Stimulated activated CD4-positive, alpha-beta T cell treated with anti-CD3 and anti-CD28 coated beads, Interleukin-12 subunit alpha, Interleukin-12 subunit beta, amount 100 ng/mL, for 48 hours (primary cell): ENCODE measurements at places on chromosomes 4 and X.
A peak's percentile ranks its signal among the peaks of the same experiment; 100 is the strongest.

GRCh38 chr4:113452868-113453620 is 308.5 kb downstream of the CAMK2D start:
- DNase-seq = no peak

DNA sequence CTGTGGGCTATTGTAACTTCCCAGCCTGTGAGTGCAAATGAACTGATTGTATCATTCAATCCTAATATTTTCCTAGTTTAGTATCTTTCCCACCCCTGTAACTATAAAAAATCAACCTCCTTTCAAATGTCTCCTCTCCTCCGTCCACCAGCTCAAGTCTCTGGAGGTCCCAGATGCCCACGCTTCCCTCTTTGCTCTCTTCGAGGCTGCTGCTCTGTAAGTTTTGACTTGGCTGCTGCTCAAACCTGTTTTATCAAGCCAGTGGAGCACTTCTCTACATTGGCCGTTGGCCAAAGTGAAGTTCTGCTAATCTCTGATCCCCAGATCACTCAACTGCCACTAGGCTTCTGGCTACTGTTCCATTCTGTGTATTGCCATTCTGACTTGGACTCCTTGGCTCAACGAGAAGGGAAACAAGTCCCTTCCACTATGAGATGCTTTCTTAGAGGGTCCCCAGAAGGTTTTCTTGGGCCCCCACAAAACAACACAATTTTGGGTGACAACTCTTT is 60.7 kb upstream of the RAPGEF2 start:
- DNase-seq = no peak

DNA sequence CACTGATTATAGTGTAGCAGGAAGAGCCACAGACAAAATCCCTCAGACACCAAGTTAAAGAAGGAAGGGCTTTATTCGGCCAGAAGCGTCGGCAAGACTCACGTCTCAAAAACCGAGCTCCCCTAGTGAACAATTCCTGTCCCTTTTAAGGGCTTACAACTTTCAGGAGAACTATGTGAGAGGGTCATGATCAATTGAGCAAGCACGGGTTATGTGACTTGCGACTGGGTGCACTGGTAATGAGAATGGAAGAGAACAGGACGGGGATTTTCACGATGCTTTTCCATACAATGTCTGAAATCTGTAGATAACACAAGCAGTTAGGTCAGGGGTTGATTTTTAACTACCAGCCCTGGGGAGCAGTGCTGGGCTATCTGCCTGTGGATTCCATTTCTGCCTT is 116.7 kb downstream of the MFAP3L start:
- DNase-seq = no peak

DNA sequence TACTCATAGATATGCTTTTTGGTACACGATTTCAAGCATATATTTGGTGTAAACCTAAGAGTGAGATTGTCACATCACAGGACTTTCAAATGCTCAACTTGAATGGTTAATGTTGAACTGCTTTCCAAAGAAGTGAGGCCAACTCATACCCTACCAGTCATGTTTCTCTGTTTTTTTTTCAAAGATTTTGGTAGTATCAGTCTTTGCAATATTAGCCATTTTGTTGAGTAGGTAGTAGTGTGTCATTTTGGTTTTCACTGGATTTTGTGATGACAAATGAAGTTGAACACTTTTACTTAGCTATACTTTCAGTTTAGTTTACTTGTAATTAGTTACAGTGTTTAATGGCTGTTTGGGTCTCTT is 12.5 kb upstream of the HS3ST1 start:
- DNase-seq = no peak

DNA sequence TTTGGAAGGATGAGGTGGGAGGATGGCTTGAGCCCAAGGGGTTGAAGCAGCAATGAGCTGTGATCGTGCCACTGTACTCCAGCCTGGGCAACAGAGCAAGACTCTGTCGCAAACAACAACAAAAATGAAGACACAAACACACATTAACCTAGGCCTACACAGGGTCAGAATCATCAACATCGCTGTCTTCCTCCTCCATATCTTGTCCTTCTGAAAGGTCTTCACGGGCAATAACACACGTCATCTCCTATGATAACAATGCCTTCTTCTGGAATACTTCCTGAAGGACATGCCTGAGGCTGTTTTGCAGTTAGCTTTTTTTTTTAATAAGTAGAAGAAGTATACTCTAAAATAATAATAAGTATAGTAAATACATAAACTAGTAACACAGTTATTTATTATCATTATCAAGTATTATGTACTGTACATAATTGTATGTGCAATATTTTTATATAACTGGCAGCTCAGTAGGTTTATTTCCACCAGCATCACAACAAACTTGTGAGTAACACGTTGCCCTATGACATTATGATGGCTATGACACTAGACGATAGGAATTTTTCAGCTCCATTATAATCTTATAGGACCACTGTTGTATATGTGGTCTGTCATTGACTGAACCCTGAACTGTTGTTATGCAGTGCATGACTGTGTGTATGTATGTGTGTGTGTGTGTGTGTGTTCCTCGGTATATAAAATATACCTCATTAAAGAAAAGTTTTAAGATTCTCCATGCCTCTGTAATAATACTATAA is 69.2 kb upstream of the MAML3 start:
- DNase-seq = no peak

- no peak for DNase-seq
These were observed 106.2 kb upstream of the RAPGEF2 start for GRCh38 chr4:158996669-158997074.

DNA sequence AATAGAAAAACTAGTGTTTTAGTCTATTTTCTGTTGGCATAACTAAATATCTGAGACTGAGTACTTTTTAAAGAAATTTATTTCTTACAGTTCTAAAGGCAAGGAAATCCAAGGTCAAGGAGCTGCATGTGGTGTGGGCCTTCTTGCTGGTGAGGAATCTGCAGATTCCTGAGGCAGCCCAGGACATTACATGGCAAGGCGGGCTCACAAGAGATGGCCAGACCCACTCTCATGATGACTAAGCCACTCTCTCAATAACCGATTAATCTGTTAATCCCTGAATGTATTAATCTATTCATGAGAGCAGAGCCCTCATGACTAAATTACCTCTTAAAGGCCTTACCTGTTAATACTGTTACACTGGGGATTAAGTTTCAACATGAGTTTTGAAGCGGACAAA is 340.8 kb downstream of the GRXCR1 start:
- DNase-seq = no peak

DNA sequence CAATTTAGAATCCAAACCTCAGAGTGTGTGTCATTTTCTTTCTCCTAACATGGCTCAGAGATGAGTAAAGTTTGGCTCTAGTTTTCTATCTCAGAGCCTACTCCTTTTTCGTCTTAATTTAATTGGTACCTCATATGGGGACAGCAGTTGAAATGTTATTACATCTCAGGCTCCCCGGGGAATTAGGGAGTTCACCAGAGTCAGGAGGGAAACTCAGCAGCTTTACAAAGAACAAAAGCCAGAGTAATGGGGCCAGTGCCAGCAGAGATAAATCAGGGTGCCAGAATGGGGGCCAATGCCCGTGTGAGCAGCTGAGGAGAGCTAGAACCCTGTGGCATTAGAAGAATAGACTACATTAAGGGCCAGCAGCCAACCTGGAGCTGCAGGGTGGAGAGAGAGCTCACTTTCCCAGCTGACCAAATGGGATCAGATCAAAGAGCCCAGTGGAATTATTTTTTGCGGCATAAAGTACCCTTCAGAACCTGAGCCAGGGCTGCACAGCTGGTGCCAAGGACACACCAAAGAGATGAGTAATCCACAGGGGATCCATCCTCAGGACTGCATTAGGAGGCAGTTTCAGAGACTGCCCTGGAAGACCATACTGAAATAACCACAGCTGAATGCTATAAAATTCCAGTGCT is 207.1 kb upstream of the DKK2 start:
- no peak for DNase-seq

DNA sequence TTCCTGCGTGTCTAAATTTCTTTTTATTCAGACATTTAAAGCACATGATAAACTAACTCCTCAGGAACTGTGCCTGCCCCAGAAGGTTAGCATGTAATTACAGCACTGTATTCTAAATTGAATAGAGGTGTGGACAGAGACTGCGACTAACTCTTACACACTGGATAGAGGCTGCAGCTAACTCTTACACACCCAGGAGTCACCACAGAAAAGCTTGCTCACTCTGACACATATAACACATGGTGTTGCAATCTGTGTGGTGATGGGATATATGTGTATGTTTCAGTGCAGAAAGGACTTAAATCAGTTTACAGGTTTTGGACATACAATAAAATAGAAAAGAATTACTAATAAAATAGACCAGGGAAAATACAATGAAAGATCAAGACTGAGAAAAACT is 41.5 kb downstream of the SMAD1 start:
- DNase-seq = no peak

DNA sequence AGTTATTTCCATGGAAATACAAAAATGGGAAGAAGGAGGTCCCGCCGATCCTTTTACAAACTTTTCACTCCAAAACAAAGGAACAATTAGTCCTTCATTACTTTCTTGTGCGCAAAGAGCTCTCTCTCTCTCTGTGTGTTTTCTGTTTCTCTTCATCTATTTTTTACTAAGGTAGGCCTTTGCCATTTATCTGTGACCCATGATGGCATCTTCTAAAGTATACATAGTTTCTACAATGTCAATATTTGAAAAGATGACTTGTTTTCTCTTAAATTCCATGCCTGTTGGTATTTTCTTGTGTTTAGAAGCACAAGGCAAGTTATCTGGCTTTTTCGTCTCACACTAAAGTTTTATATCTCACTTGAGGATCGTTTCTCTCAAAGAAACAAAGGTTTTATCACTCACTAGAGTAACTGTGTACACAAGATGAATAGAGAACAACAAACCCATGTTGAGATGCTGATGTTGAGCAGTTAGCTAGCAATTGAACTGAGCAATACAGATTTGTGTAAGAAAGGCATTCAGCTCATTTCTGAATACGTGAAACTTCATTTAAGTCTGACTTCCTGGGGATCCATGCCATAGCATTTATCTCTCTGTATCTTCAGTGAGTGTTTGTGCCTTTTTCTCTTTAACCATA is 250.3 kb downstream of the GBA3 start:
- no peak for DNase-seq

DNA sequence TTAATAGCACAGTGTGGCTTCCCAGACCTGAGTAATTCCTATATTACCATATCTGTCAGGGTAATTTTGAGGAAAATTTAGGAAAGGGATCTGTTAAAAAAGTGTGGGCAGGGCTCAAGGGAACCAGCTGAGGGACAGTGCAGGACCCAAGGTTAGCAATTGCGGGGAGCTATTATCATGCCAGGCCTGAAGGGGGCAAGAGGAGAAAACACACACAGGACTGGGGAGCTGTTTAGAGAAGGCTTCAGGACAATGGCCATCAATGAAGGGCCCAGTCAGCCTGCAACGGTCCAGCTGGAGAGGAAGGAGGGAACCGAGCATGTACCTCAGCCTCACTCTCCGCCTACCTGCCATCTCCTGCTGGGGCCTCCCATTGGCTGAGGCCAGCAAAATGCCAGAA is 19.0 kb upstream of the NHS start:
- no peak for DNase-seq

- DNase-seq = no peak
These were observed 60.4 kb upstream of the MAGEA4 start for GRCh38 chrX:151852294-151852693.

- no peak for DNase-seq
These were observed 22.3 kb upstream of the SORCS2 start for GRCh38 chr4:7170012-7170411.

GRCh38 chr4:20992002-20992401 is 291.7 kb downstream of the PACRGL start:
- DNase-seq = no peak

GRCh38 chrX:128599632-128600031 is 547.4 kb upstream of the ACTRT1 start:
- no peak for DNase-seq

DNA sequence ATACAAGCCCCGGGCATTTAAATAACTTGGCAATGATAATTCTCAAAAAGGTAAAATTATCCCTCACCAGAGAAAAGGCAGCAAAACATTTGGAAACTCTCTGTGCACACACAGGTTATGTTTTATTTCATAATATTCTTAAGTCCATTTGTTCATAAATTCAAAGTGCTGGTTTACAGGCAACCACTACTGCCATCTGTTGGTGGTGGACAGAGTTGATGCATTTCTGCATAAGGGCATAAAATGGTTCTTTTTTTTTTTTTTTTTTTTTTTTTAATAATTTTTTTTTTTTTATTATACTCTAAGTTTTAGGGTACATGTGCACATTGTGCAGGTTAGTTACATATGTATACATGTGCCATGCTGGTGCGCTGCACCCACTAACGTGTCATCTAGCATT is 31.5 kb upstream of the IL21 start:
- DNase-seq = peak; percentile 64

GRCh38 chrX:9865804-9866472 is 79.7 kb downstream of the SHROOM2 start:
- no peak for DNase-seq

GRCh38 chr4:69816236-69816635 is 43.7 kb downstream of the SULT1E1 start:
- DNase-seq = no peak

GRCh38 chrX:19883878-19884277 is 3.5 kb downstream of the SH3KBP1 start:
- no peak for DNase-seq

- DNase-seq = no peak
These were observed 55.7 kb upstream of the PDGFRA start for GRCh38 chr4:54173281-54173912.

- DNase-seq = no peak
These were observed 19.8 kb upstream of the CCDC149 start for GRCh38 chr4:24932515-24933225.

DNA sequence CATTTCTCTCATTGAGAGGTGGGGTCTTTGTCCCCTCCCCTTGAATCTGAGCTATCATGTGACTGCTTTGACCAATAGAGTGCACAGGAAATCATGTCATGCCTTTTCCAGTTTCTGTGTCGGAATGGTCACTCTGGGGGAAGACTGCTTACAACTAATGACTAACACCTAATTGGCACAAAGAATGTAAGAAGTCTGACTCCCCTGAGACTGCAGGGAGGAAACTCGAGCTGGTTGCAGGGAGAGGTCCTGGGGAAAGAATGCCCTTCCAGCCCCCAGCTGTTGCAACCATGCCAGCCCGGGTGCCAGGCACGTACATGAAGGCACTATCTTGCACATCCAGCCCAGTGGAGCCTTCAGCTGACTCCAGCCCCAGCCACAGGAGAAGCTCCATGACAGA is 254.2 kb downstream of the DHX15 start:
- no peak for DNase-seq

DNA sequence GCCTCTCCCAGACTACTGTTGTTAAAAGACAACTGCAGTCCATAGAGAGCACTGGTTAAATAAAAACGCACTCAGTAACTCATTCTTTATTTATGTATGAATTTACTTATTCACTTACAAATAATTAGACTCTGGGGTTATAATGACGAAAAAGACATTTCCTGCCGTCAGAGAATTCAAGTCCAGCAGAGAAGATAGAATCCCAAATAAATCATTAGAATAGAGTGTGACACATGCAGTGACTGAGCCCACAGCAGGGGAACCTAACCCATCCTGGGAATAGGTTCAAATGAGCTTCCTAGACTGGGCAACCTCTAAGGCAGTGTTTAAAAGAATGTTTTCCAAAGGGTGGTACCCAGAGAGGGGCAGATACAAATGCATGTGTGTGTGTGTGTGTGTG is 53.9 kb downstream of the FGFBP1 start:
- DNase-seq = no peak

- no peak for DNase-seq
These were observed 126.2 kb downstream of the PCDH10 start for GRCh38 chr4:133275246-133275645.

- DNase-seq = no peak
These were observed 1.7 kb downstream of the SLC25A4 start for GRCh38 chr4:185144601-185145240.
